ENCODE measurements at places on chromosomes 1 and 21.
A peak's percentile ranks its signal among the peaks of the same experiment; 100 is the strongest.

GRCh38 chr1:199490769-199491527, 536.6 kb upstream of the NR5A2 start:
- no peak for DNase-seq

DNA sequence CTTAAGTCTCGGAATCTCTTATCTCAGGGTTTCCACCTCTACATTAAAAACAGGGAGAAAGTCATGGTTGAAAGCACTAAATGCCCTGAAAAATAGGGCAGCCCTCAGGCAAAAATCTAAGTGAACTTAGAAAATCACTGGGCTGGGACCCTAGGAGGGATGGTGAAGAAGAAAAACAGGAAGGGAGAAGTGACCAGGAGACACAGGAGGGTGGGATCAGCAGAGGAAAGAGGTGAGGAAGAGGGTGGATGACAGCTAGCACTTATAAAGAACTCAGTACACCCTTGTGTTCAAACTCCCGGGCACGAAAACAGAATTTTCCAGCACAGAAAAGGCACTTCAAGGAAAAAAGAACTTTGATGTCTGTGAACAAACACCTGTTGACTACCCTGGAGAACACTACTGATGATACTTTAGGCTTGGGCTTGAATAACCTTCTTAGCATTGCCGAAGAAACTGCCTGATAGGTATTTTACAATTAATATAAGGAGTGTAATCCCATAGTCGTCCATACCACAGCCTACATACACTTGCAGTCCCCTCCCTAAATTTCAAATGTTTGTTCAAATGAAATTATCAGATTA, 2.0 kb downstream of the CHML start:
- DNase-seq: no peak

- no peak for DNase-seq
These were observed 33.5 kb downstream of the ACOT7 start for GRCh38 chr1:6360117-6360496.

GRCh38 chr1:237701534-237701933, 189.2 kb downstream of the ZP4 start:
- peak; percentile 49 for DNase-seq

DNA sequence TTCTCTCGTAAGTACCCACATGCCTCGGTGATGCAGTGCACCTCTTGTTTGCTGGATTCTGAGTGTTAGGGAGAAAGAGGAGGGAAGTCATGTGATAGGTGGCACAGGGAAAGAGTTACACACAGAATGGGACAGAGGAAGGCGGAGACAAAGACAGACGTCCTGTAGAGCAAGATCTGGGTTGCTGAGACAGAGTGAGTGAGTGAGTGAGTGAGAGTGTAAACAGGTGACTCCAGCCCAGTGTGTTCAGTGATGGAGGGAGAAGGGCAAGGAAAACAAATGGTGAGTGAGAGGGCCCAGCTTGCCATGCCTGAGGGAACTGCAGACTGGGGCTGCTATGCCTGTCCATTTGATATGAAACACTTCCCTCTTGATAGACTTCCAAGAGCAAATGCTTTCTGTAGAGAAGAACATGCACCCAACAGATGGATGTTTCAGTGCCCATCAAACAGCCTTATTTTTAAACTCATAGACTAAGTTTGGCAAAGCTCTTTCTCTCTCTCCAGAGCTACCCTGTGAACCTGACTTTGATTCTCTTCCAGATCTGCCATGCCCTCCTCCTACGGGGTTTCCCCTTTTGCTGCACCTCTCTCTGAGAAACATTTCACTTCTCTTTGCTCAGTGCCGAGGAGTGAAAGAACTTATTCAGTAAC, 209.9 kb upstream of the COA6 start:
- no peak for DNase-seq

DNA sequence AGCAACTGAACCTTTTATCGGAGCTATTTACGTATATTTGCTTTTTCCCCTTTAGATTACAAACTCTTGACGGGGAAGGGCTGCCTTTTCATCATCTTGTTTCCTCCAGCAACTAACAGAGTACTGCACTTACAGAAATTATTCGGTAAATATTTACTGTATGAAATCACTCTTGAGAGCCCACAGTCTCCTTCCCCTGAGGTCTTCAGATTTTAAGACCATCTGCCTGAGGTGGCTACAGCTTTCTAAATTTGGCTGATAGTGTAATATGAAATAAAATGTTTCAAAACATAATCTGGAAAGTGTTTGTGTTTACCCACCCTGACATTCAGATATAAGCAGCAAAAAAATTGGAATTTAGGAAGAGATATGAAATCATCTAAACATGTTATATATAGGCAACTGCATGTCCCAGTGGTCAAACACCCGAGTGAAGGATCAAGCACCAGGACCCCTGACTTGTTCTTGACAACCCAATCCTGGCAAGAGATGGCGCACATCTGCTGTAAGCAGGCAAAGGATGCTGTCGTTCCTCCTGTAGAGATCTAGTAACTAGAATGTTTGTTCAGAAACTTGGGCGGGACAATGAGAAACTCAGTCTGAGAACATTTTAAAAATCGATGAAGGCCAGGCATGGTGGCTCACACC, 60.9 kb downstream of the SIPA1L2 start:
- no peak for DNase-seq

DNA sequence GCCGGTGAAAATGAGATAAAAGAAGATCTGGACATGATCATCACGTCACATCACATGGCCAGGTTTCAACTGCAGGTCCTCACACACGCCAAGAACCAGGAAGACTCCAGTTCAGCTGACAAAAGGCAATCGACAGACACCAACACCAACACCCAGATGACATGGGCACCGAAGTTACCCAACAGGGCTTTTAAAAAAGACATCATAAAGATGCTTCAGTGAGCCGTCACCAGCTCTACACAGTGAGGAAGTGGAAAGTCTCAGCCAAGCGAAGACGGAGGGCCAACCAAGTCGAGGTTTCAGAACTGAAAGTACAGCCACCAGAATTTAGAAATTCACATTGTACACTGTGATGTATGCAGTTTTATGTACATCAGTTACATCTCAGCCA, 154.3 kb upstream of the COL6A1 start:
- DNase-seq: no peak

DNA sequence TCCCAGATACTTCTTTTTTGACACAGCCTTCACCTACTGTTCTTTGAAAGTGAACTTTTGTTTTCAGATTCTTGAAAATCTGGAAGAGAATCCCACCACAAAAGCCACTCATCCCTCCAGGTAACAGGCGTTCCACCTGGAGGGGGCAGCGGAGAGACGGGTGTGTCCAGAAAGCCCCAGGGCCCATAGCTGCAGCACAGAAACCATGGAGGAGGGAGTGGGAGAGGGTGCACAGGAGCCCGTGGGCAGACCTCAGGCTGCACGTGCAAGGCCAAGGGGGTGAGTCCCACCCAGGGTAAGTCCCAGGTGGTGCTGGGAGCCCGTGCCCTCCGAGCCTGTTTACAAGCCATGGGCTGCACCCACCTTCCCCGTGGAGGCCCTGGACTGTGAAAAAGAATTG, 86.5 kb downstream of the PSMG1 start:
- no peak for DNase-seq

GRCh38 chr21:44258056-44258725, 3.5 kb downstream of the DNMT3L start:
- DNase-seq: no peak

GRCh38 chr1:27634985-27635367, at the start of gene FGR:
Gene FGR, minus strand, starts transcription at chr1:27635185. Its CDS starts 11,269 bp downstream, at chr1:27623916.
- DNase-seq: no peak

DNA sequence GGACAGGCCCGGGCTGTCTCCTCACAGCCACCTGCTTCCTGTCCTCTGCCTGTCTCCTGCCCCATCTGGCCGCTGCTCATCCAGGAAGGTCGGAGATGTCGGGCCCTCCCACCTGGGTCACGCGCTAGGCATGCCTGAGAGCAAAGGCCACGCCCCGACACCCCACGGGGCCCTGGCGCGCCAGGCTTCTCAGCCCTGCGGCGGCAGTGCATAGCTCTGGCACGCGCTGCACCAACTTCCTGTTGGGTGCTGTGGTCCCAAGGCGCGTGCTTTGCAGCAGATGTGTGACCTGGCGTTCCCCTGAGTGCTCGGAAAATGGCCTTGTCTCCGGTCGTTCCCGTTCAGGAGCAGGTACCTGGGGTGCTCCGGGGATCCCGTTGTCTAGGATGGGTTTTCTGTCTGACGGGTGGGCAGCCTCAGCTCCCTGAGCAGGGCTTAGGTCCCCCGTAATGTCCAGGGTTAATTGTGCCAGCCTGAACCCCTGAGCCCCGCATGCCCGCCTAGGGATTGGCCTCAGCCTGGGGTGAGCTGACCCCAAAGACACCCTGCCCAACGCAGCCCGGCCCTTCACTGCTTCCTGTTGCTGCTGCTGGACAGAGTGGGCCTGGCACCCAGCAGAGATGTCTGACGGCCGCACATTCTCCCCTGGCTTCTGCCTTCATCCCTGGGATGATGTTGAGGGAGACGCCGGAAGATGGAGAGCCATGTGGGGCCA, 19.4 kb upstream of the KCNAB2 start:
- peak; percentile 100 for DNase-seq

DNA sequence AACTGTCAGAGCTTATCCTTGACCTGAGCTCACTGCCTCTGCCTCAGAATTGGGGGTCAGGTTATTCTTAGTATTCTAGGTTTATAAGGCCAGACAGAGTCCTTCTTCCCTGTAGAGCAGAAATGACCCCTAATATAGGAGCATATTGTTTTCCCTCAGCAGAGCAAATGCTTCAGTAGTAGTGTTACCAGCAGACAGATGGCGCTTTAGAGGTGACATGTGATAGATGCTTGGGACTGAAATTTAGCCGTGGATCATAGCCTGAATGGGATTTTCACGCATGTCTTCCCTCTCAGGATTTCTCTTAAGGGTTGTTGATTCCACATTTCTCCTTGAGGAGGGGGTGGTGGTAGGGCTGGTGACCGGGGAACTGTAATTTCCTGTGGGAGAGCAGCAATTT, 24.5 kb downstream of the ADARB1 start:
- DNase-seq: no peak

- DNase-seq: no peak
These were observed 658.9 kb downstream of the NPHP4 start for GRCh38 chr1:5333291-5333690.

GRCh38 chr21:25717491-25718147, 17.1 kb downstream of the ATP5PF start:
- no peak for DNase-seq

- no peak for DNase-seq
These were observed 106.8 kb downstream of the AK5 start for GRCh38 chr1:77388661-77389060.

GRCh38 chr1:39761557-39762260, 9.4 kb downstream of the OXCT2 start:
- DNase-seq: peak; percentile 99

GRCh38 chr21:28066596-28067387, 925.9 kb downstream of the LTN1 start:
- DNase-seq: no peak

- peak; percentile 30 for DNase-seq
These were observed 9.9 kb downstream of the CFAP410 start for GRCh38 chr21:44329086-44329889.

DNA sequence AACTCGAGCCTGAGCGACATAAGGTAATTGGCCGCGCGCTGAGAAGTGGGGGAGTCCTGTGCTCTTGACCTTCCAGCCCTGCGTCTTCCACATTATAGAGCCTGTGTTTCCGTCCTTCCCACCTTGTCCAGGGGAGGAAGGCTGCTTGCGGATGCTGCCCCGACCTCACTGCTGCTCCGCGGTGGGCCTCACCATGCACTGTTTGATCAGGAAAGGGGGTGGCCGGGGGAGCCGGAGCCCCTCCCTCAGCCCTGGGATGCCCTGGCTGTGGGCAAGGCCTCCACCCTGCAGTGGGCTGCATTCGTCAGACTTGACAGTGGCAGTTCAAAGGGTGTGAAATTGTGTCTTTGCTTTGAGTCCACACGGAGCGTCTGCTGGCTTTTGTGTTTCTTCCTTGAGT, 30.1 kb downstream of the PCNT start:
- no peak for DNase-seq

DNA sequence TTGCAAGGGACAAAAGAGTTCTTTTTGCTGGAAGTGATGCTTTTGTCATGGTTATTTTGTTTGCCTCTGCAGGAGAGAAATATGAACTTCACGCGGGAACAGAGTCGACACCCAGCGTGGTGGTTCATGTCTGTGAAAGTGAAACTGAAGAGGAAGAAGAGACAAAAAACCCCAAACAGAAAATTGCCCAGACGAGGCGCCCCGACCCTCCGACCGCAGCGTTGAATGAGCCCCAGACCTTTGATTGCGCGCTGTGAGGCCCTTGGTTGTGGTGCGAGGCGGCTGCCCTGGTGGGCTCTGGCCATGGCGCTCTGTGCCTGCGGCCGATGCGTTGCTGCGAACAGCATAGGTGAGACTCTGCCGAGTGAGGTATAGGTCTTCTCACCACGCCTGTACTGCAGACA, 20.9 kb upstream of the NCMAP start:
- DNase-seq: no peak

DNA sequence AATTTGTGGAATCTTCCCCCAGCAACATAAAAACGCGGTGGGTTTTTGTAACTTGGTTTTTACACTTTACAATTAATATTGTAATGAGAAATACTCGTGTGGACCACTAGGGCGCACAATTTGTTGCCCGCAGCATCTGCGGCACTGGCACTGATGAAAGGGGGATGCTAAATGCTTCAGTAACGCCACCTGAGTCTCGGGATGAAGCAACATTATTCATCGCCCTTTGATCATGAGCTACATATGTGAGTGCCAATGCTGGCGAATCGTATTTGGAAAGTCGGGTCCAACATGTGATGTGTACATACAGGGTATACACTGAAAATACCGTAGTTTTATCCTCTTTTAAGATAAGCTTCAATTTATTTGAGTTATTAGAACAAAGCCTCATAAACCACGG, 34.2 kb upstream of the COX20 start:
- peak; percentile 10 for DNase-seq

DNA sequence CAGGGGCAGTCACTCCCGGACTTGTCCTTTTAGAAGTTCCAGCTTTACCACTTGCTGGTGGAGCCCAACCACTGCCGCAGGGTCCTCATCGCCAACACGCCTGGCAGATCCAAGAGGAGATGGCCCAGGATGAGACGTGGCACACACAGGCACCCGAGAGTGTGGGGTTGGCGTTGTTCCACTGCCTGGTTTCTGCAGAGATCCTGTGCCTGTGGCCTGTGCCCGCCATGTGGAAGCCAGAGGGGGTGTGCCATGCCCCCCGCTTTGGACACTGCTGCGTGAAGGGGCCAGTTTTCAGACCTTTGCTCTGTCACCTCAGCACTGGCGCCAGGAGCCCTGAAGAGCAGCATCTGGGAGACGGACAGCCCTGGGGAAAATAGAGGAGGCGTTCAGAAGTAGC, 10.8 kb downstream of the CD46 start:
- no peak for DNase-seq
